ENCODE measurements at places on chromosomes 6 and 20.
A peak's percentile ranks its signal among the peaks of the same experiment; 100 is the strongest.

DNA sequence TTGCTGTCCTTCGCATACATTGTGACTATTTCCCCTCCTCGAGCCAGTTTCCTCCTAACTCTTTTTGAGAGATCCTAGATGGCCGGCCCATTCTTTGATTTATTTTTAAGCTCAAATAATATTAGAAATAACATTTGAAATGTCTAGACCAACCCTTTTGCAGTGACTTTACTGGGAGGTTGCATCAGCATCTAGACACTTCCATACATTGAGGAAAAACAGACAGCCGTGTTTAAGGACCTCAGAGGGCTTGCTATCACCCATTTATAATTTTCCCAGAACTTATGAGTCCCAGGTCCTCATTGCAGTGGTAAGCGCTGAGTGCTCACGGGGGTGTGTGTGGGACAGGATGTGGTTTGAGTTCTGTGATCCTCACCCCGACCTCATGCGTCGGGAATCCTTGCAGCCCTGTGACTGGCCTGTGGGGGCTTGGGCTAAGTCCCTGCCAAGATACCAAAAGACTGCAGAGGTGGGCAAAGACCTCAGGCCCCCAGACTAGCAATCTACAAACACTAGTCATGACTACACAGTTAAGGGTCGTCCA, at the start of gene GPX5:
Gene GPX5, plus strand, starts transcription at position 386 of the 544 bp plus-strand sequence. Its CDS starts 133 bp downstream, at position 519.
- no peak for DNase-seq

GRCh38 chr6:113936093-113936934, 34.6 kb downstream of the HDAC2 start:
- peak; percentile 74 for DNase-seq

DNA sequence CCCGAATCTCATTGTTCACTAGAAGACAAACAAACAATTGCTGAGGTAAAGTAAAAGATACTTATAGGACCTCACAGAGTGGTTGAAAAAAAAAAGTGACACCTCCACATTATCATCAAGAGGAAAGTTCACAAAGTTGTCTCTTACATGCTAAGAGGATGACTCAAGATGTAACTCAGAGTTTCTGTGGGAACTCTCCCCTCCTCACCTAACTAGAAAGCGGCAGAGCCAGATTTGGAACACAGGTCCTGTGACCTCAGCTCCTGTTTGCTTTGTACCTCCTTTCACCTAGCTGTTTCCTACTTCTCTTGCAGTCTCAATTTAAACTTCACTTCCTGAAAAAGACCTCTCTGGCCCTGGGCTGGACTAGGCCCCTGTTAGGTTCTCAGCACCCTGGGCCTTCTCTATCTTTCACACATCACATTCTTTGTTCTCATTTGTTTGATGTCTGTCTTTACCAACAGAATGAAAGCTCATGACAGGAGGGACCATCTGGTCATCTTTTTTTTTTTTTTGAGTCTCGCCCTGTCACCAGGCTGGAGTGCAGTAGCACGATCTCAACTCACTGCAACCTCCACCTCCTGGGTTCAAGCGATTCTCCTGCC, 60.8 kb downstream of the CD24 start:
- DNase-seq = no peak

GRCh38 chr6:37256692-37257319, 766 bp upstream of the TBC1D22B start:
- peak; percentile 32 for DNase-seq

GRCh38 chr6:169799474-169799926, 48.1 kb downstream of the ERMARD start:
- DNase-seq = no peak

GRCh38 chr6:22925920-22926789, 356.8 kb downstream of the HDGFL1 start:
- peak; percentile 44 for DNase-seq

GRCh38 chr6:37083243-37084138, 78.0 kb downstream of the FGD2 start:
- DNase-seq = peak; percentile 43

DNA sequence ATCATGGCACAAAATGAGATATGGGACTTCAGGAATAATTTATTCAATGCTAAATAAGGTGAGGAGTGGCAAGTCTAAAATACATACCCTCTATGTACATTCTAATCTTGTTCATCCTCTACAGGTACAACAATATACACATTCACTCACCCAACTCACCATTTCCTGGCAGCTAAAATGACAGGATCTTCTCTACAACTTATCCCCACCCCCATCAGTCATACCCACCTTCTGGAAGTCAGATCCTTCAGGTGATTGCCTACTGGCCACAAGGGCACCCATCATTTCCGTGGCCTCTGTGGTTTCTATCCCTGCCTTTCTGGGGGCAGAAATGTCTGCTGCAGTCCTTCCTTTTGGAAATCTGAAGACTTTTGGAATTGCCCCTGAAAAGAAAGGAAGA, 22.8 kb upstream of the CRIP3 start:
- no peak for DNase-seq

DNA sequence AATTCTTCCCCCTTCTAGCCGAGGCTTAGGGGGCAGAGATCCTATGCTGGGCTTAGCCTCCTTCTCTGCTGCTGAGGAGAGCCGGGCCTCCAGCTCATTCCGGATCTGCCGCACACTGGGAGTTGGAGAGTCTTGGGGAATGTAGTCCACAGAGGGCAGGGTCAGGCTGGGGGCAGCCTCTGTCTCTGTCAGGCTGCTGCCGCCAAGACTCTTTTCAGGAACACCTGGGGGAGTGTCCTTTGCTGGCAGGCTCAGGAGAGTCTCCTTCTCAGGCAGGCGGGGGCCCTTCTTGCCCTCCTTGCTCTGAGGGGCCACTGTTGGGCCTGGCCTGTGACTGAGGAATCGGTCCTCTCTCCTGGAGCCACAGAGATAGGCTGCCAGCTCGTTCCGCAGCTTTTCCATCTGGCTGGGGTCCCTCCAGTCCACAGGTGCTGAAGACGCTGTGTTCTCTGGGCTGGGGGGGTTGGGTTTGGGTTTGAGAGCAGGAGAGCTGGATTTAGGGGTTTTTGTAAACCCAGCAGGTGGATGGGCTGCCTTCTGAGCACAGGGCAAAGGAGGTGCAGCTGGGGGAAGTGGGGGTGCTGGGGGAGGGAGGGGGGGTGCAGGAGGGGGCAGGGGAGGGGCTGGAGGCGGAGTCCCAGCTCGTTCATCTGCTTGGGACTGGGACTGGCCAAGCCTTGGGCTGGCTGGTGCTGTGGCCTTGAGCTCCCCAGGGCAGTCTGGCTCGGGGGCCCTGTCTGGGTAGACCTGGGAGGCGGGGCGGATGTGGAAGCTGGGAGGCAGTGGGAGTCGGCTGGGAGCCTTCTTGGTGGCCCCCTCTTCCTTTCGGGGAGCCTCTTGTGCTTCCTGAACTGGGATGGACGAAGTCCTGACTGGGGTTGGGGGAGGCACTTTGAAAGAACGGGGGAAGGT, 36.1 kb downstream of the C6orf132 start:
- DNase-seq = no peak

DNA sequence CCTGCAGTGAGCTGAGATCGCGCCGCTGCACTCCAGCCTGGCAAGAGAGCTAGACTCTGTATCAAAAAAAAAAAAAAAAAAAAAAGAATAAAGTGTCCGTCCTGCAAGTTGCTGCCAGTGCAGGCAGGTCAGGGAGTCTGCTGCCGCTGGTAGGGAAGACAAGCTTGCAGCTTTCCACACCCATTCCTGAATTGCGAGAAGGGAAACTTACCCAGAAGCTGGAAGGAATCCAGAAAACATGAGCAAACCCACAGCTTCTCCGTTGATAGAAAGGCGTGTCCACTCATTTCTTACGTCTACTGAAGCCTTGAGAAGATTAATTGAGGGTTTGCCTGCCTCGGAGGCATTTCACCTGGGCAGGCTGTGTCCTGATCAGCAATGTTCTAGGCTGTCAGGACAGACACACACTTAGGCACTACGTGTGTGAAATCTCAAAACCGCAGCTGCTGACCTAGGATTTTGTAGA, 61.6 kb upstream of the DSP start:
- no peak for DNase-seq

- no peak for DNase-seq
These were observed 29.4 kb downstream of the RAET1L start for GRCh38 chr6:149995971-149996370.

GRCh38 chr20:34069341-34070078, 42.5 kb downstream of the EIF2S2 start:
- peak; percentile 91 for DNase-seq

DNA sequence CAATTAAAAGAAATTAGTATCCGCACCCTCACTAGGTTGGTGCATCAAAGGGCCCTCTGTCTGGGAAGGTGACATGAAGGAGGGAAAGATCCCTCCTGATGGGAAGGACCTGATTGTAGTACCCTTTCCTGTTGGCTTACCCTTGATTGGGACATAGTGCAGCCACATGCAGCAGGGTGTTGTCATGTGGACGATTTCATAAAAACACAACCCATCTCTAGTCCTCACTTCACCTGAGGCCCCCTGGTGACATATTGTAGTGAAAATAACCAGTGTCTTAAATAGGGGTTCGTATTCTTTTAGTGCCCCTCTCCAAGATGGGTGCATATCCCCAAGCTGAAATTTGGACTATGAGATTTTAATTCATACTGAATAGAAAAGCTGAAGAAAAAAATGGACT, 97.3 kb downstream of the SLX4IP start:
- DNase-seq = no peak

DNA sequence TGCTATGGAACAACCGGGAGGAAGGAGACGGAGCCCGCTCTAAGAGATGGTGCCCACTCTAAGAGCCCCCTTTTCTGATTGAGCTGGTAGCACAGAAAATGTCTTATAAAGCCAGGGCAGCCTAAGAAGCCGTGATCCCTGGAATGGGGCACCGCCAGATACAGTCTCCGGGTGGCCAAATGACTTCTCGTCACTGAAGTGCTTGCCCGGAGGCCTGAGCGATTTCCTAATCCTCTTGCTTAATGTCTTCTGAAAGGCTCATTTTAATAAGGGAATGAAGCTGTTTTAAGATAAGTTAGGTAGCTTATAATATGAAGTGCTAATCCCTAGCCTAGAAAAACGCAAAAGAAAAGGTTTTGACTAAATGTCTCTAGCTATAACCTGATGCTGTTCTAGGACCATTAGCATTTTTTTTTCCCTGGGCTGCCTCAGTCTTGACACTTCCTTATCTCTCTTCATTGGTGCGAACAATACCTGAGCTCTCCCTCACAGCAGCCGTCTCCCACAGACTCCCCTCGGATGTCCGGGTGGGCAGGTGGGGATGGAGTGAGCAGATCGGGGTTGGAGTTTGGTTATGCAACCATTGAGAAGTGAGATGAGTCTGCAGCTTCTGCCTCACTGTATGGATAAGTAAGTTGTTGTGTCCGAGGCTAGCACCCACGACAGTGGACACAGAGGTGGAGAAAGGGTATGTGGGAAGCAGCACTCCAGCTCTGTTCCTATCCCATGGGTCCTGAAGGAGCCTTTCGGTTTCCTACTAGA, 559.4 kb upstream of the AGPAT4 start:
- no peak for DNase-seq

GRCh38 chr6:163828038-163828795, 413.7 kb downstream of the QKI start:
- DNase-seq = no peak

GRCh38 chr6:16712255-16712930, 48.9 kb downstream of the ATXN1 start:
- DNase-seq = peak; percentile 55

GRCh38 chr20:3842348-3842930, 4.2 kb upstream of the MAVS start:
- no peak for DNase-seq

DNA sequence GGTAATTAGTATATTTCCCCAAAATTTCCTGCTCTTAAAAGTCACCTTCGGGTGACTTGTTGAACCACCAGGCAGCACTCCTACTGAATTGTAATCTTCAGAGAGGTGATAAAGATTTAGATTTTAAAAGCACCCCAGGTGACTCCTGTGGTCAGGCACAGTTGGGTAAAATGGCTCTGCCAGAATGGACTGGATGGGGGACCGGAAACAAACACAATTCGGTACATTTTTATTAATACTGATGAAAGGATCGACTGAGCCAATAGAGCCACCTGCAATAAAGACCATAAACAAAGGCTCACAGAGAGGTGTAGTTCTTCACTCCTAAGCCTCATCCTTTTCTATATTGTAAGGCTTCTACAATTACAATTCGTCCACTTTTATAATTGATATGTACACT, 19.6 kb upstream of the FAM83C start:
- DNase-seq = no peak

GRCh38 chr6:4347877-4348276, 212.5 kb upstream of the ECI2 start:
- DNase-seq = no peak

DNA sequence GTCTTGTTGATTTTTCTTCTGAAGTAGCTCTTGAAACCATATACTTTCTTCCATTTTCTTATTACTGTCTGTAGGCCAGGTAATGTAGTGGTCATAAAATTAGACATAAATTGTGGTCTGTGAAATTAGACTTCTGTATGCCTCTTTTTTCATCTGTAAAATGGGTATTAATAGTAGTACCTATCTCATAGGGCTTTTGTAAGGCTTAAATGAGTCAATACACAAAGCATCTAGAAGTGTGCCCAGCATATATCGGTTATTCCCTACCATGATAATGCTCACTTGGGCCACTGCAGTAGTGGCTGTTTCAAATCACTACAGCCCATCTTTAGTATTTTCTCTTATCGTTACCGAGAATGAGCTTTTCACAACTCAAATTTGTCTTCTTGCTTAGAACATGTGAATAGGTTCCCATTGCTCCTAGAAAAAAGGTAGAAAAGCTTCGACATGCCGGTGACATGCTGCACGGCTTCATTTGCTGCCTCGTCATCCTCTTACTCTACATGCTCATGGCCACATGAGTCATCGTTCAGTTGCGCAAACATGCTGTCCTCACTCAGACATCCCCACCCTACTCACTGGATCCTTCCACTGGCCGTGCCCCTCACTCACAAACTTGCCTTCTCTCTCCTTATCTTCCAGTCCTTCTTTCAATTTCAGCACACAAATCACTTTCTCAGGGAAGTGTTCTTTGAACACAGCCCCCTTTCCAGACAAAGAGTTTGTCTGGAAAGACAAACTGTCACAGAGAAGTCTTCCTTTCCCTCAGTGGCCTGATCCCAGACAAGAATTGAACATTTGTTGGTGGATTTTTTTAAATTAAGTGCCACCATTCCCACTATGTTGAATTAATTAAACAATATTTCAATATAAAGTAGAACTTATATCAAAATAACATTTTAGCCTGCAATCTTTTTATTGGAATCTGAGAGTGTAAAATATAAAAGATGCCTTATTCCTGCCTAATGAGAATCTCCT, 32.2 kb upstream of the ERVFRD-1 start:
- peak; percentile 72 for DNase-seq

DNA sequence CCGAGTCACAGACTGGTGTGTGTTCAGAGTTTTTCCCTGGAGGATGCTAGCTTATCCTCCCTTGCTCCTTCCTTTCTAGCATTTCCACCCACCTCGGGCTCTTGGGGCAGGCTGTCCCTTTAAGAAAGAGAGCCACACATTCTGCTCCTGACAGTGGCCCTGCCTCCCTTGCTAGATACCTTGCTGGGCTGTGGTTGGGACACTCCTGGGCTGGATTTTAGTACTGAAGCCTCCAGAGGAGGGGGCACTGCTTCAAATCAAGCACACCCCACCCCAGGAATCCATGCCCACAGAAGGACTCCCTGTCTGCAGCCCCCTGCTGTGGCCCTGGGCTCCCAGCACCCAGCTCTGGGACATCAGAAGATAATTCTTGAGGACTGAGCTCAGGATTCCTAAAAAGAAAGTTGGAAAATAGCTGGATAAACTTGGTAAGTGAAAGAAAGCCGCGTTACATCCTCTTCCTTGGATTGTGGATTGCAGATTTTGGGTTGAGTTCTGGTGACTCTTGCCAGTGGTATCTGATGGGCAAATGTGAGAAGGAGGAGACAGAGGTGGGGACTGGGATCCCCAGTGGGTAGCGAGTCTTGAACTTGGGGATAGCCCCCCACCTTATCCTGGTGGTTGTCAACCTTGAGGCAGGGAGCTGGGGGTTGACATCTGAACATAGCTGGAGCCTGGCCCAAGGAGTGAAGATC, 29.0 kb downstream of the DAAM2 start:
- DNase-seq = no peak

- no peak for DNase-seq
These were observed 729.1 kb upstream of the HS3ST5 start for GRCh38 chr6:115071962-115072361.

Data from lung microvascular endothelial cell (primary cell).